Nephron progenitor cell (in vitro differentiated cells): ENCODE measurements at places on chromosomes 1 and 21.

GRCh38 chr1:27615346-27616192 is 11.6 kb upstream of the AHDC1 start:
- DNase-seq = no peak
- peaks cover 10% of the 10 kb centered on the region for H3K27me3 ChIP-seq
- peak overlapping the region; percentile 75 for H3K4me3 ChIP-seq
- H3K36me3 ChIP-seq = no peaks in the 10 kb centered on the region
- peaks cover 55% of the 10 kb centered on the region for H3K4me1 ChIP-seq
- peak overlapping the region; percentile 73 for H3K27ac ChIP-seq

DNA sequence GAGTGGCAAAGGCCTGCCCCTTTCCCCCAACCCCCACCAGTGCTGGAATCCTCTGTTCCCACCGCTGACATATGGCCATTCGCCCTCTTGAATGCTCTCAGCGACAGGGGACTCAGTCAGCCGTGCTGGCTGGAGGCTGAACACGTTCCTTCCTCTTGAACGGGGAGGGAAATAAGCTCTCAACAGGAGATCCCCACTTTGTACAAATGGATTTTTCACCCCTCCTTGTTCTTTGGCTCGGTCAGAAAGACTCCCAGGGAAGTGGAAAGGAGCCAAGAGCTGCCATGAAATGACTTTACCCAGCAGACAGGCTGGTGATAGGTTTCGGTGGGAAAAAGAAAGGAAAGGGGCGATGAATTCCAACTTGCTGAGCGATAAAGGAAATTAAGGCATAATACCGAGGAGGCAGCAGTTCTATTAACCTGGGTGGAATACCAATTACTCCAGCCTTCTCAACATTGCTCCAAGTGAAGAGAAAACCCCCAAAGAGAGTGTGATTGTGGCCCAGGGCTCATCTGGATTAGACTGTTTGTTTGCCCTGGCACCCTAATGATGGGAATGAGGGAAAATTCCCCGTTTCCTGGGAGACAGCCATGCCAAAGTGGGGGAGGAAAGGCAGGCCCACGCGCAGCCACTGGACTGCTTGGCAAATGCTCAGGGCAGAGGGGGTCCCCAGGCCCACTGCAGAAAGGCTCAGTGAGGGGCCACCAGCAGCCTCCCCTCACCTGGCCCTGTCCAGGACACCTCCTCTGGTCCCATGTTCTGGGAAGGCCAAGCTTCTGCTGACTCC is 23.9 kb downstream of the LRP8 start:
- no peak for DNase-seq
- H3K27ac ChIP-seq = peak overlapping the region; percentile 57
- peaks cover 3% of the 10 kb centered on the region for H3K27me3 ChIP-seq
- H3K4me3 ChIP-seq = no peak overlapping the region
- no peaks in the 10 kb centered on the region for H3K36me3 ChIP-seq

- peaks cover 3% of the 10 kb centered on the region for H3K27me3 ChIP-seq
- H3K4me1 ChIP-seq = peaks cover 58% of the 10 kb centered on the region
- H3K27ac ChIP-seq = peak overlapping the region; percentile 52
- no peak overlapping the region for H3K4me3 ChIP-seq
- DNase-seq = no peak
These were observed 143.7 kb downstream of the ST6GALNAC5 start for GRCh38 chr1:77010937-77011336.

DNA sequence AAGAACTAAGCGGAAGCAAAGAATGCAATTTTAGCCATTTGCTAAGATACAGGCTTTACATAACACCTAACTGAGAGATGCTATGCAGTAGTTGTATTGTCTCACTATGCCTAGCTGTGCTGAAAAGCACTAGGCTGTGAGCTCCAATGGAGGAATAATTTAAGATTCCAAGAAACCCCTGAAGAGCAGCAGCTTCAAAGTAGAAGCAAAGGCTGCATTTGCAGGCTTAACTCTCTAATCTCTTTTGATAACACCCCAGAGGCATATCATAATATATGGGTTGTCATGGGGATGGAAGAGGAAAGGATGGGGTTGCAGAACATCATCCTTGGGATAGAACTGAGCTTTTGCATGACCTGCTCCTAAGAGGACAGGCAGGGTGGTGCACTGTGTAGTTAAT is 102.0 kb downstream of the ERG start:
- H3K36me3 ChIP-seq = no peaks in the 10 kb centered on the region
- H3K4me3 ChIP-seq = no peak overlapping the region
- DNase-seq = no peak
- peaks cover 15% of the 10 kb centered on the region for H3K27me3 ChIP-seq

GRCh38 chr1:112729909-112730308 is 14.8 kb upstream of the PPM1J start:
- H3K4me3 ChIP-seq = no peak overlapping the region
- no peak for DNase-seq
- H3K4me1 ChIP-seq = peaks cover 47% of the 10 kb centered on the region
- H3K27ac ChIP-seq = no peak overlapping the region

DNA sequence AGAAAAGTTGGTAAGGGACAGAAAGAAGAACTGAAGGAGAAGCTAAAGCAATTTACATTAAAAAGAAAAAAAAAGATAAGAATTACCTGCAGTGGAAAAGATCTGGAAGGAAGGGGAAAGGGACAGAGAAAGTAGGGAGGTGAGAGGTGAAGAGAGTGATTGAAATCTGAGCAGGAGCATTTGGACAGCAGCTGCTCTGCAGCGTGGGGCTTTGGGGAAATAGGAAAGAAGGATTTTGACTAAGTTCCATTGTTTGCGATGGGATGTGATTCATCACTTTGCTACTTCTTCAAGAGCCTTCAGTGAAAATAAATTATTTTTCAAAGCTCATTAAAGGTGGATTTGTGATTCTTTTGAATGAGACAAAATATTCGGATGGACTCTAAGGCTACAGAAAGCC is 26.1 kb upstream of the NMNAT2 start:
- peaks cover 18% of the 10 kb centered on the region for H3K27me3 ChIP-seq
- no peaks in the 10 kb centered on the region for H3K36me3 ChIP-seq
- no peak overlapping the region for H3K27ac ChIP-seq
- no peak for DNase-seq
- H3K4me1 ChIP-seq = no peaks in the 10 kb centered on the region

DNA sequence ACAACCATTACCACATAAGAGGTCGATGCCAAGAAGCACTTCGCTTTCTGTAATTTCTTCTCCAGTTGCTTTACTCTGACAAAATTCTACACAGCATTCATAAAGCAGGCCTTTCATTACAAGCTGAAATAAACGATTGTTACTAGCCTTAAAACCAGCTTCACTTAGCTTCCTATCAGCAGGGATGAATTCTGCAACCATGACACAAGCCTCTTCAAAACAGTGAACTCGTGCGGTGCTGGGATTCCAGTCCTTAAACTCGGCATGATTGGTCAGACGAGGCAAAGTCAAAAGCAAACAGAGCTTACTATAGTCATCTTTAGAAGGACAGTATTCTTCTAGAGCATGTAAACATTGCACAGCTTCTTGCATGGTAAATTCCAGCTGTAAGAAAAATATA is 30.6 kb downstream of the WDR47 start:
- DNase-seq = no peak
- no peak overlapping the region for H3K4me3 ChIP-seq
- H3K4me1 ChIP-seq = no peaks in the 10 kb centered on the region
- H3K36me3 ChIP-seq = peaks cover 22% of the 10 kb centered on the region

DNA sequence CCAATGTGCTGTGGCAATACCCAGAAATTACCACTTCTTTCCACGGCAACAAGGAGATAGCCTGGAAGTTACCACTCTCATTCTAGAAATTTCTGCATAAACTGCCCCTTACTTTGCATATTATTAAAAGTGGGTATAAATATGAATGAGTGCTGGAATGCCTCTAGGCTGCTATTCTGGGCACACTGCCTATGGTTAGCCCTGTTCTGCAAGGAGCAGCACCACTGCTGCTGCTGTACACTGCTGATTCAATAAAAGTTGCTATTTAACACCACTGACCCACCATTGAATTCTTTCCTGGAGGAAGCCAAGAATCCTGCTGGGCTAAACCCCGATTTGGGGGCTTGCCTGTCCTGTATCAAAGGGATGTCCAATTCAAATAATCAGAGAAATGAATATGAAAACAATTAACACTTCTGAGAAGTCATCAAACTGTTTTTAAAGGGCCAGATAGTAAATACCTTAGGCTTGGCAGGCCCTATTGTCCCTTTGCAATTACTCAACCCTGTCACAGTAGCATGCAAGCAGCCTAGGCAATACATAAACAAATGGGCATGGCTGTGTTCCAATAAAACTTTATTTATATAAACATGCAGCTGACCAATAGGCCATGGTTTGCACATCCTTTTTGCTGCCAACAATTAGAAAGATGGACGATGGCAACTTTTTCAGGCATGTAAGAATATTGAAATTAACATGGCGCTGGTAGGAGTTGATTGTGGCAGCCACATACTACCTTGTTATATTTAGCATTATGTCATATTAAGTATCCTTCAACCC is 369.4 kb upstream of the B3GALT2 start:
- H3K27ac ChIP-seq = no peak overlapping the region
- DNase-seq = no peak
- H3K4me3 ChIP-seq = no peak overlapping the region

GRCh38 chr1:184387476-184388318 is 868 bp downstream of the C1orf21 start:
- peak overlapping the region; percentile 95 for H3K4me3 ChIP-seq
- DNase-seq = peak; percentile 65
- H3K36me3 ChIP-seq = no peaks in the 10 kb centered on the region
- H3K4me1 ChIP-seq = peaks cover 38% of the 10 kb centered on the region
- H3K27ac ChIP-seq = peak overlapping the region; percentile 62
- peaks cover 45% of the 10 kb centered on the region for H3K27me3 ChIP-seq

DNA sequence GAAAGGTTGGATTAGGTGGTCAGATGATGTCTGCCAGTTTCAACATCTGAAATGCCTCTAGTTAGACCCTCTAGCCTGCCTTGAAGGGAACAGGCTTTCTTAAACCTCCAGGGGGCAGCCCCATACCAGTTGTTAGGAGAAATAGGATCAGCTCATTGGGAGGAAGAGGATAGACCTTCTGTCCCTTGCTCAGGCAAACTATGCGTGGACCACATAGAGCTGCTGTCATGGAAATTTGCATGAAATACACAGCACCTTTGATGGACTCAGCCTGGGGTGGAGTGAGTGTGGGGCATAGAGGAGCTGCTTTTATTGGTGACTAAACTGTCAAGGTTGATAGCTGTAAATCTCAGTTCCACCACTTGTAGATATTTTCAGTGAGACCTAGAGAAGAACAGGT is 38.4 kb upstream of the SPAG17 start:
- H3K27me3 ChIP-seq = peaks cover 4% of the 10 kb centered on the region
- peak; percentile 57 for DNase-seq
- H3K36me3 ChIP-seq = no peaks in the 10 kb centered on the region
- peaks cover 40% of the 10 kb centered on the region for H3K4me1 ChIP-seq
- H3K27ac ChIP-seq = no peak overlapping the region
- H3K4me3 ChIP-seq = no peak overlapping the region

- H3K4me3 ChIP-seq = no peak overlapping the region
- H3K27me3 ChIP-seq = no peaks in the 10 kb centered on the region
- peaks cover 34% of the 10 kb centered on the region for H3K36me3 ChIP-seq
- DNase-seq = no peak
- H3K27ac ChIP-seq = no peak overlapping the region
- no peaks in the 10 kb centered on the region for H3K4me1 ChIP-seq
These were observed 6.2 kb downstream of the TMEM59 start for GRCh38 chr1:54046671-54047383.

GRCh38 chr1:13832536-13832935 is 132.5 kb downstream of the PRDM2 start:
- H3K4me1 ChIP-seq = no peaks in the 10 kb centered on the region
- H3K36me3 ChIP-seq = no peaks in the 10 kb centered on the region
- no peak overlapping the region for H3K27ac ChIP-seq
- peaks cover 56% of the 10 kb centered on the region for H3K27me3 ChIP-seq
- DNase-seq = no peak

GRCh38 chr1:71796006-71796405 is 486.3 kb downstream of the NEGR1 start:
- no peaks in the 10 kb centered on the region for H3K36me3 ChIP-seq
- H3K27ac ChIP-seq = no peak overlapping the region
- H3K4me3 ChIP-seq = no peak overlapping the region
- H3K27me3 ChIP-seq = peaks cover 2% of the 10 kb centered on the region

GRCh38 chr1:232403017-232403714 is 226.8 kb downstream of the SIPA1L2 start:
- H3K4me1 ChIP-seq = no peaks in the 10 kb centered on the region
- no peak overlapping the region for H3K27ac ChIP-seq
- no peak for DNase-seq
- H3K4me3 ChIP-seq = no peak overlapping the region

GRCh38 chr21:46126309-46127238 is 28.7 kb downstream of the COL6A2 start:
- peaks cover 3% of the 10 kb centered on the region for H3K27me3 ChIP-seq
- peaks cover 9% of the 10 kb centered on the region for H3K36me3 ChIP-seq
- H3K4me3 ChIP-seq = no peak overlapping the region
- H3K4me1 ChIP-seq = peaks cover 24% of the 10 kb centered on the region
- H3K27ac ChIP-seq = no peak overlapping the region

DNA sequence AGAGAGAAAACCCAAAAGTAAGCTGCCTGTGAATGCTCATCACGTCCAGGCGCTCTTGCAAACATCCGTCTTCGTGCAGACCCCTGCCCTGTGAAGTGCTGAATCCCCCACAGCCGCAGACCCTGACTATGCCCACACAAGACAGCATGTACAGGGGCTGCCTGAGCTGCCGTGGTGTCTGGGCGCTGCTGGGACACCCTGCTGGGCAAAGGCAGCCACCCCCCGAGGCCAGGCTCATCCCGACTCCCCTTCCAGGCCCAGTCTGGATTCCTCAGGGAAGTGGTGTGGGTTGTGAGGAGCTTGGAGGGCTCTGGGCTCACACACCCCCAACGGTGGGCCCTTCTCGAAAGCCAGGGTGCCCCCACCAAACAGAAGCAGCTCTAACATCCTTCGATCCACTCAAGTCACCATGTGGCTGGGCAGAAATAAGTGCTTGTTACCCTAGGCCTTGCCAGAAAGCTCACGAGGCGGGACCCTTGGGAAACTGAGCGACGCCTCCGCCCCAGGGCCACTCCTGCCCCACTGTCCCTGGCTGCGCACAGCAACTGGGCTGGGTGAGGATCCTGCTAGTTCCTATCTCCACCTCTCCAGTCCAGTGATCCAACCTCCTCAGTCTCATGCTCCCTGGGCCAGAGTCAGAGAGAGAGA is 4.8 kb upstream of the WNT9A start:
- no peak for DNase-seq
- peak overlapping the region; percentile 8 for H3K27ac ChIP-seq
- no peak overlapping the region for H3K4me3 ChIP-seq
- peaks cover 51% of the 10 kb centered on the region for H3K27me3 ChIP-seq
- no peaks in the 10 kb centered on the region for H3K36me3 ChIP-seq
